ENCODE measurements at places on chromosomes 3 and 15. TPM values are rescaled to one million over a fixed set of nuclear protein-coding genes. Genes with fewer than 3 reads are reported as not detected.

The ISLR2 gene
- total RNA-seq: 5.7 TPM

The DLG1 gene
- 27.1 TPM for total RNA-seq

The ST3GAL6 gene
- total RNA-seq: 6.6 TPM

The SLC28A1 gene
- total RNA-seq: not detected

The FAM81A gene
- 0.21 TPM for total RNA-seq

The RPN1 gene
- total RNA-seq: 294 TPM

The KBTBD13 gene
- total RNA-seq: 0.17 TPM

The DNAH12 gene
- total RNA-seq: not detected

The ZMAT3 gene
- 0.78 TPM for total RNA-seq

The GOLGA8G gene
- total RNA-seq: not detected

The CDHR4 gene
- total RNA-seq: not detected

The HTR3E gene
- total RNA-seq: not detected

The SNTN gene
- not detected for total RNA-seq

The PATL2 gene
- total RNA-seq: 0.24 TPM

The TTLL13 gene
- 0.07 TPM for total RNA-seq
